NB4 (cell line): ENCODE measurements at places on chromosomes 4 and X.

- no peak for DNase-seq
These were observed 5.8 kb upstream of the CXCL8 start for GRCh38 chr4:73734530-73735001.

DNA sequence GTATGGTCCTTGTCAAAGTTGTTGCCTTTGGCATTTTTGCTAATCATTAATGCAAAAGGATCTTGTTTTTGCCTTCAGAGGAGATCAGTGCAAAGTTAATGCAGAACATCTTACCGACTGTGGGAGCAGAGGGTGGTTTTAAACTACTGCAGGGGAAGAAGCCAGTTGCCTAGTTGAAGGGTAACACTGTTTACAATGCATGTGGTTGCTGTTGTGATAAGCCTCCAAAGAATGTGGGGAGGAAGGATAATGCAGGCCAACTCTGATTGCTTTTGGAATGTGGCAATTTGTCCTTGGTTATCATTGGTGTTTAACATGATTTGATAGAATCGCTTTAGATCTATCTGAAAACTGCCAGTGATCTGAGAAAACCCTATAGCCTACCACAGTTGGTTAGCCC lies 204.3 kb upstream of the TLL1 start:
- no peak for DNase-seq

DNA sequence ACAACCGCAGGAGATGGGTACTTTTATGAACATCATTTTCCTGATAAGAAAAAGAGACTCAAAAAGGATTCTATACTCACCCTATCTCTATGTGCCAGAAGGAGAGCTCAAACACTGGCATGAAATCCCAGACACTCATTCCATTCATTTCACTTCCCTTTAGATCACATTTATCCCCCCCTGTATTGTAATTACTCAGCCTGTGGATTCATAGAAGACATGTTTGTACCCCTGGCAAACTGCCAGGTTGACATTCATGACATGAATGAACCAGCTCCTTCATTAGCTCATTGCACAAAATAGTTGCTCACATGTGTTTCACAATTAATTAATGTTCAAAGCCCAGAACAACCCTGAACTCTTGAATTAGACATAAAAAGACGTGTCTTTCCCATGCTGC lies 4.9 kb downstream of the SMR3A start:
- no peak for DNase-seq

GRCh38 chrX:104315555-104315954 lies 60.8 kb upstream of the ESX1 start:
- DNase-seq: no peak

GRCh38 chr4:146232131-146232722 lies 17.9 kb downstream of the REELD1 start:
- no peak for DNase-seq

- DNase-seq: no peak
These were observed 1.9 kb downstream of the NPNT start for GRCh38 chr4:105896984-105897775.

DNA sequence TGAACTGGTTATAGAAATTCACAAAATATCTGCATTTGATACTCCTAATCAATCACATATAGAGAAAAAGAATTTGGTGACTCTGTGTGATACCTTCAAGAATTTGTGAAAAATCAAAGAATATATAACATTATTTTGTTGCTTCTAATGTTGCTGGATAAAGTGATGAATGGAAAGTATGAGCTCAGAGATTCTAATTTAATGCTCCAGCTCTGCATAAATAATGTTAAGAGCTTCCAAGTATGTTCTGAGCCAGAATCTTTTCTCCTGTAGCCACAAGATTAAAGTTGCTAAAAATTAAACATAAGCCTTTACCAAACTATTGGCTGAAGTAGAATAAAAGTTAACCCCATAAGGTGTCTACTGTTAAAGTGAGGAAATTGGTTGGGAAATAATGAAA lies 294.7 kb upstream of the CT83 start:
- no peak for DNase-seq

- no peak for DNase-seq
These were observed 17.1 kb upstream of the DDX60 start for GRCh38 chr4:168335621-168336020.

DNA sequence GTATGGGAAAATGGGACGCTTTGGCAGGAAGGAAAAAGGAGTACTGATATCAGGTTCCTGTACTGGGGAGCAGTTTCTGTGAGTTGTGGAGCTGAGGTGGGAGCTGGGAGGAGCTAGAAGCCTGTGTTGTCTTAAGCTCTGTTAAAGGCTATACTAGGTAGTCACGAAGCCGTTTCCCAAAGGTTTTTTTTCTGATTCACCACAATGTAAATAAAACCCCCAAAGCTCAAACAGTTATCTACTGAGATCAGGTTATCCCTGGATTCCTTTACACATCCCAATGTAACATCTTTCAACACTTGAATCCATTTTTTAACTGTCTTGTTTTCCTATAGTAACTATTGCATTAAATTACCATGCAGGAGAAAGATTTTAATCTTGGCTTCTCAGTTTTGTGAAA lies 297.4 kb upstream of the SFRP2 start:
- DNase-seq: no peak

- no peak for DNase-seq
These were observed 7.8 kb upstream of the PLS3 start for GRCh38 chrX:115553171-115553570.

GRCh38 chrX:131219271-131219670 lies 69.8 kb downstream of the IGSF1 start:
- DNase-seq: no peak

DNA sequence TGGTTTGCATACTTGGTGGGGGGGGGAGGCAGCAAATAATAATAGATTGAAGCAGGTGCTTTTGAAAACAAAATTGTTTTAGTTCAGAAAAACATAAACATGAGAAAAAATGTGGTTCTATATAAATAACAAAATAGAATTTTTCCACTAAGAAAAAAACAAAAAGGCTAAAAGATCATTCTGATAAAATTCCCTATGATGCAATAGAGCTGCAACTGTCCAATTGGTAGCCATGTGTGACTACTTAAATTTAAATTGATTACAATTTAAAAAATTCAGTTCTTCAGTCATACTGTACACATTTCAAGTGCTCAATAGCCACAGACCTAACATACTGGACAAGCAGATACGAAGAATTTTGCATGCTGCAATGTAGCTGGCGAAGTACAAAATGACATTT lies 11.0 kb downstream of the TRMT10A start:
- DNase-seq: no peak

DNA sequence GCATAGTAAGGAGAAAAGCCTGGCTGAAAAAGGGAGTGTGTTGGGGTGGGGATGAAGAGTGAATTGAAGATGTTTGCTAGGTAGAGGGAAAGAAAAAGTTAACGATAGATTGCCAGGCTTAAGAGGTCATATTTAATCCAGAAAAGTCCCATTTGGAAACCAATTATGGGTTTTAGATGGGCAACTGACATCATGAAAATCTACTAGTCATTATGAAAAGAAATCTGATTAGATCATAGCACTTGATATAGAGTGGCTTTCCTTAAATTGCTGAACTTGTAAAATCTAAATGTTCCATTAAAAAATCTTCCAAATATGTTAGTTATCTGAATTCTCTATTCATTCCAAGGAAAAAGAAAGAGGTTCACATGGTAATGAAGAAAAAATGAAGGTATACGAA lies 37.5 kb upstream of the IL21 start:
- no peak for DNase-seq

GRCh38 chr4:126678618-126679017 lies 954.1 kb upstream of the INTU start:
- DNase-seq: no peak

DNA sequence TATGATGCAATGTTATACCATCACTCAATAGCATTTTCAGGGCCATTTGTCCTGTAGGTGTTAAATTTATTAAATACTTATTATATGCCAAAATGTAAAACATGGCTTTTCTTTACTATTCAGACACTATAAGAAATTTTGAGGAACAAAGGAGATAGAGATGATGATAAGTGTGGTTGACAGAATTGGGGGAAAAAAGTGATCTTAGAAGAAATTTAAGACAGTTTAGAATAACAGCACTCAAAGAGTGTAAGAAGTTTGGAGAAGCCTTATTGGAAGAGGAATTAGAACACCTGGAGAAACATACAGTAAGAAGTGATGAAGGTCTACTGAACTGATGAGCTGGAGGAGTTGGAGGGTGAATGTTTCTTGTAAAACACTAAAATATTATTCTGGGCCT lies 12.8 kb upstream of the AFP start:
- DNase-seq: no peak

DNA sequence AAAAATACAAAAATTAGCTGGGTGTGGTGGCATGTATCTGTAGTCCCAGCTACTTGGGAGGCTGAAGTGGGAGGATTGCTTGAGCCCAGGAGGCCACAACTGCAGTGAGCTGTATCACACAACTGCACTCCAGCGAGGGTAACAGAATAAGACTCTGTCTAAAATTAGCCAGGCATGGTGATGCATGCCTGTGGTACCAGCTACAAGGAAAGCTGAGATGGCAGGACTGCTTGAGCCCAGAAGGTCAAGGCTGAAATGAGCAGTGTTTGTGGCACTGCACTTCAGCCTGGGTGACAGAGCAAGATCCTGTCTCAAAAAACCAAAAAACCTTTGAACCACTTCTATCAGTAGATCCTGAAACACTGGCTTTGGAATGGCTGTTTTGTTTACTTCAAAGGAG lies 10.2 kb downstream of the GRSF1 start:
- DNase-seq: no peak

DNA sequence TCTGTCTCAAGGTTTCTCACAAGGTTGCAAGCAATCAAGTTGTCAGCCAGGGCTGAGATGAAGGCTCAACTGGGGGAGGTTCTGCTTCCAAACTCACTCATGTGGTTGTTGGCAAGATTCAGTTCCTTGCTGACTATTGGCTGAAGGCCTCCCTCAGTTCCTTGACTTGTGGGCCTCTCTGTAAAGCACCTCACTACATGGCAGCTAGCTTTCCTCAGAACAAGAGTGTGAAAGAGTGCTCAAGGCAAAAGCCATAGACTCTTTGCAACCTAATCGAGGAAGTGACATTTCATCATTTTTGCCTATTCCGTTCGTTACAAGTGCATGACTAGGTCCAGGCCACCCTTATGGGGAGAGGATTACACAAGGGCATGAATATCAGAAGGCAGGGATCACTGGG lies 52.0 kb downstream of the CXorf58 start:
- peak; percentile 93 for DNase-seq

DNA sequence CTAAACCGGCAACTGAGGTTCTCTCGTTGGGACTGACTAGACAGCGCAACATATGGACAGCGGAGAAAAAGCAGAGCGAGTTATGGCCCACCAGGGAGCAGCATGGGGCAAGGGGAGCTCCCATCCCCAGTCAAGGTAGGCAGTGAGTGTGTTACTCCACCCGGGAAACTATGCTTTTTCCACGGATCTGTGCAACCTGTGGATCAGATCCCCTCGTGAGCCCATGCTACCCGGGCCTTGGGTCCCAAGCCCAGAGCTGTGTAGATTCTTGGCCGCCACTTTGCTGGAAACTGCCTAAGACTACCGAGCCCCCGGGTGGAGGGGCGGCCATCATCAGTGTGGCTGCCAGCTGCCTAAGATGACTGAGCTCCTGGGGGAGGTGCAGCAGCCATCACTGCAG lies 140.9 kb downstream of the PAPSS1 start:
- no peak for DNase-seq

- no peak for DNase-seq
These were observed 22.2 kb downstream of the SMPX start for GRCh38 chrX:21735768-21736127.

DNA sequence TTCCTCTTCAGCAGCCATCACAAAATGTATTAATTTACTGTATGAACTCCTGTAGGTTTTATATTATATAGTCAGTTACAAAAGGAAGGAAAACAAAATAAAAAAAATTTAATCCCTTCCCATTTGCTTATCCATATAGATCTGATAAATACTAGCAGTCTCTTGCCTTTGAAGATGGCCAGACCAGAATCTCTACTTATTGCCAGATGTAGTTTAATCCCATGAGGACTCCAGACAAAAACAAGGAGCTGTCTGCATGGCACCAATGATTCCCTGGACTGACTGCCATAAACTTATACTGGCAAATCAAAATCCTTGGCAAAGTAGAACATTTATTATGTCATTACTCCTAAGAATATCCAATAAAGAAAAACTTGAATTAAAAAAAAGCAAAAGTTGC lies 223.3 kb upstream of the MAB21L2 start:
- no peak for DNase-seq

DNA sequence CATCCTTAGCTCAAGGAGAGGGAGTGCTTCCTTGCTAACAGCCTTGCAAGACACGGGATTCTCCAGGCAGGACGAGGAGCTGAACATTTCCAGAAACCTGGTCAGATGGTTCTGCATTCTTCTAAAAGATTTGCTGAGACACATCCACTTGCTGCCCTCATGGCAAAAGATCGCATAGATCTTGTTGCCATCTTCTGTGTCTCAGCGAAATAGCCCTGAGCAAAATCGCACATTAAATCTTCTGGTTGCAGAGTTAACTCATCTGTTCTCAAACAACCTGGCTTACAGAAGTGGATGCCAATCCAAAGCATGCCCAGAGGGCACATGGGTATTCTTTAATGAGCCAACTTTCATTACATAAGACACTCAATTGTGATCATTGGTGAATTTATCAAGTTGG lies 167.5 kb downstream of the PRKX start:
- no peak for DNase-seq

DNA sequence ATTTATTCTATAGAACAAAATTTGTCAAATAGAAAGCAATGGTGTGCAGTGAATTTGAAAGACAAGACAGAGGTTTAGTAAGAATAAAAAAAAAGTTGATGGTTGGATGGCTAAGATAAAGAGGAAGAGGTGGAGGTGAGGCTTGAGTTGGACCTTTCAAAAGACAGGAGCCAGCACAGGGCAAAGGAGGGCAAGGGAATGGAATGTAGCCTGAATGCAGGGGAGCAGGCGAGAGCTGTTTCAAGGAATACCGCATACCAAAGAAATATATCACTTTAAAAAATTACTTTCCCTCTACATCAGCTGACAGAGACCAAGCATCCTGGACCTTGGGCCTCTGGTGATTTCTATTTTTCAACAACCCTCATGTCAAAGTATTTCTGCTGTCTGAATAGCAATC lies 38.0 kb upstream of the CXXC4 start:
- DNase-seq: no peak

- no peak for DNase-seq
These were observed 14.3 kb downstream of the FAM47B start for GRCh38 chrX:34956916-34957315.

- DNase-seq: no peak
These were observed 223.4 kb downstream of the SHROOM3 start for GRCh38 chr4:76658231-76659102.

- DNase-seq: peak; percentile 74
These were observed 102.7 kb upstream of the RBPJ start for GRCh38 chr4:26217961-26218676.

DNA sequence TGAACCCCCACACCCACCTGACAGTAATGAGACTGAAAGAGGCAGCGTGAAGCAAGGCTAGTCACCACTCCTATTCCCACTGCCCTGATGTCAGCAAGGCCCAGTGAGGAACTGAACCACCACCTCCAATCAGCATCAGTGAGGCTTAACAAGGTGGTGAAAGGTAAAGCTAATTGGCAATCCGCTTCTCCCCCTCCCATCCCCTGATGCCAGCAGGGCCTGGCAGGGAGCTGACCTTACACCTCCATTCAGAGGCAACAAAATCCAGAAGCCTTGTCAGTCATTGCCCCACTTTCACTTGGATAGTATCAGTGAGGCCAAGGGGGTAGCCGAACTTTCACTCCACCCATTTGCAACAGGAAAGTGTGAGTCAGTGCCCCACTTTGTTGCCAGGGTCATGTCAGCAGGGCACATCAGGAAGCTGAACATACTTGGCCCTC lies 60.8 kb downstream of the AWAT2 start:
- DNase-seq: no peak

- DNase-seq: peak; percentile 87
These were observed 45.8 kb downstream of the HDAC8 start for GRCh38 chrX:72526534-72527508.
